ENCODE measurements at places on chromosomes 2 and 18. TPM values are rescaled to one million over a fixed set of nuclear protein-coding genes. Genes with fewer than 3 reads are reported as not detected.
A peak's percentile ranks its signal among the peaks of the same experiment; 100 is the strongest.

GRCh38 chr18:48939205-48940097 is 11.3 kb downstream of the SMAD7 start:
- H3K36me3 ChIP-seq: peaks cover 43% of the 10 kb centered on the region
- no peaks in the 10 kb centered on the region for H3K27me3 ChIP-seq
- peak overlapping the region; percentile 61 for H3K4me3 ChIP-seq
- H3K4me1 ChIP-seq: peaks cover 91% of the 10 kb centered on the region
- no peak for DNase-seq

DSC3 gene
- total RNA-seq: 5.6 TPM

DNA sequence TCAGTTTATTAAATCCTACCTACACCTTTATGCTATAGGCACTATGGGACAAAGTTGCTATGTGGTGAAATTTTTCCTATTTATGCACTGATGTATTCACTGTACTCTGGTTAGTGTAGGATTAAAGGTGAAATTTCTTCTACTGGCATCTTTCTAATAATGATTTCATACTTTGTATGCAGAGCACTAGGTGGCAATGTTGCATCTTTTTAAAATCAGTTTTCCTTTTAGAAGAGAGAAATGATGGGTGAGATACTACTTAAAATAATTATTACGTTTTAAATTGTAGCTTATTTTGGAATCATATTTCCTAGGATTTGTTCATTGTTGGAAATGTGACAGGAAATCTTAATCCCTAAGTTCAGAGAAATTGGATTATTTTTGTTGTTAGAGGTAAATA is 150.9 kb downstream of the CD8B2 start:
- H3K4me1 ChIP-seq: peaks cover 9% of the 10 kb centered on the region
- DNase-seq: no peak
- H3K27me3 ChIP-seq: peaks cover 27% of the 10 kb centered on the region
- no peak overlapping the region for H3K27ac ChIP-seq
- H3K36me3 ChIP-seq: no peaks in the 10 kb centered on the region
- H3K4me3 ChIP-seq: no peak overlapping the region

GRCh38 chr2:239935789-239936758 is 89.1 kb downstream of the NDUFA10 start:
- H3K4me1 ChIP-seq: no peaks in the 10 kb centered on the region
- no peaks in the 10 kb centered on the region for H3K36me3 ChIP-seq
- H3K27ac ChIP-seq: no peak overlapping the region
- no peak for DNase-seq

GRCh38 chr18:58863539-58864145 is 1.0 kb upstream of the ZNF532 start:
- H3K36me3 ChIP-seq: peaks cover 20% of the 10 kb centered on the region
- no peaks in the 10 kb centered on the region for H3K27me3 ChIP-seq
- peaks cover 67% of the 10 kb centered on the region for H3K4me1 ChIP-seq
- H3K4me3 ChIP-seq: peak overlapping the region; percentile 76

ARHGAP25 gene
- 0.43 TPM for total RNA-seq

DNA sequence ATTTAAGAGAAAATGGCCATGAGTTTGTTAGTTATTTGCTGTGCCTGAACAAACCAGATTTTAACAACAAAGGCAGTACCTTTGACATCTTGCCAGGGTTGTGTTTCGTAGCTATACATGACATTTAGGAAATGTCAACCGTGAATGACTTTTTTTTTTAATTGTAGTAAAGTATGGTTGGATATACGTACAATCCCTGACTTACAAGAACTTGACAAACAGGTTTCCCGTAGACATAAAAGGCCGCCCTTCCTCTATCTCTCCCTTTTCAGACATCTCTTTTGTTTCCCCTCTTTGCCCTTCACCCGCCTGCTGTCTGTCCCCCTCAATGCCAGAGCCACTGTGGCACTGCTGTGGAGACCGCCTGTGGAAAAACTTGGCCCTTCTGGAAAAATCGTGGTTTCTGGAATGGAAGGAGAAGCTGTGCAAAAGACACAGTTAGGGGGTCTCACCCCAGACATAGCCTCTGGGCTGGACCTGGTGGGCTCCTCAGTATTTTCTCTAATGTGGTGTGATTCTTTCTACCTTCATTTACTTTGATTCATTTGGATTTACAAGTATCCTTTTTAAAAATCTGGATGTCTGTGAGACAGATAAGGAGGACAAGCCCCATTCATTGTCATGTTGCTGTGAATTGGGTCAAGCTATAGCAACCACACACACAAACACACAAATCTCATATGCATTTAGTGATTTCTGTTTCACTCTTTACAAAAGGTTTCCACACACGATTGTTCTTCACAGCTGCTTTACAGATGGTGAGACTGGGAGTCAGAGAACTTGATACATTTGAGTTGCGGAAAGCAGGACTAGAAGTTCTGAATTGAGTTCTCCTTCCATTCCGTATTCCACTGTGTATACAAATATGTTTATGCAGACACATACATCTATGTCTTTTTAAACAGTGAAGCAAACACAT is 48.6 kb downstream of the SPATS2L start:
- no peaks in the 10 kb centered on the region for H3K27me3 ChIP-seq
- no peak for DNase-seq
- H3K4me3 ChIP-seq: no peak overlapping the region

GRCh38 chr2:13542642-13543041 is 825.9 kb downstream of the TRIB2 start:
- no peaks in the 10 kb centered on the region for H3K4me1 ChIP-seq
- H3K4me3 ChIP-seq: no peak overlapping the region
- peaks cover 2% of the 10 kb centered on the region for H3K27me3 ChIP-seq
- no peak for DNase-seq

ARHGAP15 gene
- not detected for total RNA-seq

GRCh38 chr2:118380915-118381653 is 292.8 kb downstream of the INSIG2 start:
- no peaks in the 10 kb centered on the region for H3K4me1 ChIP-seq
- no peak overlapping the region for H3K4me3 ChIP-seq
- H3K27ac ChIP-seq: no peak overlapping the region
- DNase-seq: no peak
- no peaks in the 10 kb centered on the region for H3K27me3 ChIP-seq

DNA sequence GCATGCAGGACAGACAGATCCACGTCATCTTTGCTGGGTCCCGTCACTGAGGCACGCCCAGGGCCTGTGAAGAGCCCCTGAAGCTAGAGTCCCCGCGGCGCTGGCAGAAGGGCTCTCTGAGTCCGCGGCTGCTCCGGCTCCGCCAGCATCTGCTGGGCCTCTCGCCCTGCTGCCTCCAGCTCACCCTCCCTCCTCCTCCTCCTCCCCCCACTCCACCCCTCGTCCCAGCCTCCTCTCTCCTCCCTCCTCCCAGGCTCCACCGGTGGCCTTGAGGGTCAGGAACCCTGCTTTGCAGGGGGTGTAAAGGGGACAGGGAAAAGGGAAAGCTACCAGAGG is at the start of gene TNS1:
Gene TNS1 (minus strand): TSS at position 151 of the 336 bp plus-strand sequence. CDS start 123 bp downstream, at position 28.
- H3K27ac ChIP-seq: peak within 1 kb of the TSS; percentile 98
- peak within 1 kb of the TSS; percentile 79 for H3K4me3 ChIP-seq
- no peaks in the 10 kb centered on the region for H3K27me3 ChIP-seq

DNA sequence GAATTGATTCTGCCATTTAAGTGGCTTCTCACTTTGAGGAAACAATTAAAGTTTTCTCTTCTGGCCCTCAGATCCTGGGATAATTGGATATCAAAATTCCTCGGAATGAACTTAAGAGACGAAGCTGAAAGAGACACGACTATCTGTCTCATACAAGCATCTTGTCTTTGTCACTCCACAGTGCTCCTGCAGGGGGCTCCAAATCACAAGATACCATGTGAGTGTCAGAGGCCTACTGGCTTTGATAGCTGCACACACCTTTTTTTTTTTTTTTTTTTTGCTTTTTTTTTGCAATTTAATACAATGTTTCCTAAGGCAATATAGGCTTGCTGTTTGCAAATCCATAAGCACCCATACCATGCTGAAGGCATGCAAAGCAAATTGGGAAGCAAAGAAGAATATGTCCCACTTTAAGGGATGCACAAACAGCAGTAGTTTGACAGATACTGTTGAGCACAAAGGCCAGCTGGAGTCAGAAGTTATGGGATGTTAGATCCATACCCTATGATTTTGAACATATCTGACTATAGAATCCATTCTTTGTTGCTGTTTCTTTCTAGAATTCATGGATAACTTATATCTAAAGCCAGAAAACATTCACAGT is 109.0 kb upstream of the CBLN2 start:
- H3K27ac ChIP-seq: no peak overlapping the region
- H3K27me3 ChIP-seq: peaks cover 13% of the 10 kb centered on the region
- no peaks in the 10 kb centered on the region for H3K36me3 ChIP-seq
- DNase-seq: no peak
- no peak overlapping the region for H3K4me3 ChIP-seq

GRCh38 chr18:551404-552061 is 28.6 kb upstream of the CETN1 start:
- no peaks in the 10 kb centered on the region for H3K4me1 ChIP-seq
- peaks cover 5% of the 10 kb centered on the region for H3K27me3 ChIP-seq
- DNase-seq: no peak
- H3K27ac ChIP-seq: no peak overlapping the region
- H3K36me3 ChIP-seq: no peaks in the 10 kb centered on the region

DNA sequence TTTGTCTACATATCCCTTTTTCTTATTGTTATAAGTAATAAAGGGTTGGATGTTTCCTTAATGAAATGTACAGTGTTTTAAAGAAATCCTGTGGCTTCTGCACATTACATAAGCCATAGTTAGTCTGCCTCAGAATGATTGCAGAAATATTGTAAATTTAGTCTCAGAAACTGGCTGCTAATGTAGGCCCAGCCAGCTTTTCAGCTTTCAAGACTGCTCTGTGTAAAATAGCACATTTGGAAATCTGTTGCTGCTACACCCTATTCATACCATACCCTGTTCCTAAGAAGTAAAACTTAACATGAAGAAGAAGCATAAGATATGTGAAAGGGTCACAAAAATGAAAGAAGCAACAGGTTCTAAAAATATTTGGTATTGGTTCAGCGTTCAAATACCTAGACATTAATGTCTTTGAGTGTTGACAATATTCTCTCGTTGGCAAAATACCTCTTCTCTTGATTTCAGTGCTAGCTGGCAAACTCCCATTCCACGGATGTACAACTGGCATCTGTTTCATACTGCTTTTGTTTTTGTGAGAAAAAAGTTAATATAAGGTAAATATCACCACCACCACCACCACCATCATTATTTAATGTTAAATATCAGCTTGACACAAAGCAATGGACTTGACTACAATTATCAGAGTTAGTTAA is 19.2 kb upstream of the NCKAP1 start:
- no peaks in the 10 kb centered on the region for H3K36me3 ChIP-seq
- H3K4me1 ChIP-seq: peaks cover 15% of the 10 kb centered on the region
- H3K27me3 ChIP-seq: no peaks in the 10 kb centered on the region
- H3K27ac ChIP-seq: no peak overlapping the region
- no peak for DNase-seq

SIX2 gene
- 42.8 TPM for total RNA-seq

SPATA3 gene
- not detected for total RNA-seq

IRS1 gene
- 20.0 TPM for total RNA-seq

Measured in osteocyte (in vitro differentiated cells).